ENCODE measurements at places on chromosomes 4 and X.

DNA sequence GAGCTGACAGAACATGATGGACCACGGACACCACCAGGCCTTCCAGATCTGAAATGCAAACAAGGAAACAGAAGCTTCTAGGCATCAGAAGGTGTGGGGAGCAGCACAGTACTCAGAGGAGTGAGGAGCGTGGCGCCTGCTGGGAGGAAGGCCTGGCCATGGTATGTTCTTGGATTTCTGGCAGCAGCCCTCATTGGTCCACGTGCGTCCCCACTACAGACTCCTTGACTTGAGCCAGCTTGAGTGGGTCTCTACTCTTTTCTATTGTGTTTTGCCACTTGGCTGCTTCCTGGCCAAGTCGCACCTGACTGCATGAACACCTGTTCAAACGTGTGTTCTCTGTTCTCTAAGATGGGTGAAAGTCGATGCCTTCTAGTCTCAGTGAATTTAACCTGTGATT, 18.0 kb downstream of the ZNF275 start:
- no peak for DNase-seq

DNA sequence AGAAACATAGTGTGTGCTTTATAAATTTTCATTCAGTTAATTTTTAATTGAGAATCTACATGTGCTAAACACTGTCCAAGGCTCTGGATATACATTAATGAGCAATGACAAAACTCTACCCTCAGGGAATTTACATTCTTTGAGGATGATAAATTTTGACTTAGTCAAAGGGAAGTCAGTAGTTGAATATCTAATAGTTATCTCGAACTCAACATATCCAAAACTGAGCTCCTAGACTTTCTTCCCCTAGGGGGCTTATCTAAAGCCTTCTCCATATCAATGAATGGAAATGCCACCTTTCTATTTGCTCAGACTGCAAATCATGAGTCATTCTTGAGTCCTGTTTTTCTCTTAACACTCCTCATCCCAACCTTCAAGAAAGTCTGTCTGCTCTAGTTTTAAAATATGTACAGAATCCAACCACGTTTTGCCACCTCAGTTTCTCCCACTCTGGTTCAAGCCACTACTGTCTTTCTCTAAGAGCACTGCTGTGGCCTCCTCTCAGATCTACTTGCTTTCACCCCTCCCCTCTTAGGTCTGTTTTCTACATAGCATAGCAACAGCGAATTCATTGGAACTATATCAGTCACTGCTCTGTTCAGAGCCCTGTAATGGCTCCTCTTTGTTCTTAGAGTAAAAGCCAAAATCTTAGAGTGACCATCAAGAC, 9.5 kb downstream of the PARM1 start:
- no peak for DNase-seq

GRCh38 chr4:127410201-127410600, 222.6 kb upstream of the INTU start:
- no peak for DNase-seq

- no peak for DNase-seq
These were observed at the start of gene MGARP for GRCh38 chr4:139279760-139280620. Gene MGARP, minus strand, starts transcription at chr4:139280225. Its CDS starts 67 bp downstream, at chr4:139280158.

GRCh38 chrX:86023811-86024210, 23.5 kb downstream of the CHM start:
- no peak for DNase-seq

Measured in fibroblast of skin of left biceps (primary cell).